CD8-positive, alpha-beta memory T cell (primary cell): ENCODE measurements at places on chromosomes 6 and 20. TPM values are rescaled to one million over a fixed set of nuclear protein-coding genes. Genes with fewer than 3 reads are reported as not detected.
A peak's percentile ranks its signal among the peaks of the same experiment; 100 is the strongest.

DNA sequence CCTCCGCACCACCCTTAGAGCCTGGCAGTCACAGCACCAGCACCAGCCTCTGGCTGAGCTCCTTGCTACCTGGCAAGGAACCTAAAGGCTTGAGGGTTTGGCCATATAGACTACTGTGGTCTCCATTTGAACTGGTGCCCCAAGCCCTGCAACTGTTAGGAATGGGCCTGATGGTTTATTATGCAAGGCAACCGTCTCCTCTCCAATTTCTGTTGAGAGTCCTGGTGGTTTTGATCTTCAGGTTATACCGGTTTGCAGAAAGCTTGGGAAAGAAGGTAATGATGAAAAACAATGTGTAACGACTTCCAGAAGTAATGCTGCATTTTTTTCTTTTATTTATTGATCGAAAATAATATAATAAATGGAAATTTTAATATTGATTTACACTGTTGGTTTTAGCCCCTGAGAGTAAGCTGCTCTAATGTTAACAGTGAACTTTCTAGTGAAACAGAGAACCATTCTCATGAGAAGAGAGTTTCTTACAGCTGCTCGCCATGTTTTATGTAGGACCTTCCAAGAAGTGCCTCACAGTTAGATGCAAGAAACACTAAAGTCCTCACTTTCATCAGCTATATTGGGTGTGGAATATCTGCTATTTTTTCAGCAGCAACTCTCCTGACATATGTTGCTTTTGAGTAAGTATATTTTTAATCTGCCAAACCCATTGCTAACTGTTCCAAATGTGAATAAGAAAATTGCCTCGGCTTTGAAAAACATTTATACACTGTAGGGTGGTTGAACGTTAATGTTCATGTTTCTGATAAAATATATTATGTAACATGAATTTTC is 112.8 kb downstream of the ADGRG6 start:
- DNase-seq, result no peak

DNA sequence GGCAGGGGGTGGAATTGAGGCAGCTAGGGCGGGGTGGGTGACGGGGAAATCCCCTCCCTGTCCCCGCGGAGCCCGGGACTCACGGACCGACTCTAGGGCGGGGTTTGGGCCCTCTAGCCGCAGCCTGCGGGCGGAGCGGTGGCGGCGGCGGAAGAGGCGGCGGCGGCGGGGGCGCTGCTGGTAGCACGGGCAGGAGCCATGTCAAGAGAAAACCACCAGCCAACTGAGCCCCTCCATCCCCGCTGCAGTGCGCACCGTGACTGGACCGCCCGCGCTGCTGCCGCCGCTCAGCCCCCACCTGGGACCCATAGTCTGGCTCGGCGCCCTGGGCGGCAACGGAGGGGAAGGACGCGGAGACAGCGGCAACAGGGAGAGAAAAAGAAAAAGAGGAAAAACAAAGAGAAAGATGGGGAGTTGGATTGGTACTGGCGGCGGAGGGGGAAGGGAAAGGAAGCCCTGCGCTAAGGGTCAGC is 1.2 kb upstream of the C6orf62 start:
- DNase-seq, result peak; percentile 82

GRCh38 chr6:34414999-34415858 is 10.6 kb downstream of the RPS10 start:
- DNase-seq, result no peak

DNA sequence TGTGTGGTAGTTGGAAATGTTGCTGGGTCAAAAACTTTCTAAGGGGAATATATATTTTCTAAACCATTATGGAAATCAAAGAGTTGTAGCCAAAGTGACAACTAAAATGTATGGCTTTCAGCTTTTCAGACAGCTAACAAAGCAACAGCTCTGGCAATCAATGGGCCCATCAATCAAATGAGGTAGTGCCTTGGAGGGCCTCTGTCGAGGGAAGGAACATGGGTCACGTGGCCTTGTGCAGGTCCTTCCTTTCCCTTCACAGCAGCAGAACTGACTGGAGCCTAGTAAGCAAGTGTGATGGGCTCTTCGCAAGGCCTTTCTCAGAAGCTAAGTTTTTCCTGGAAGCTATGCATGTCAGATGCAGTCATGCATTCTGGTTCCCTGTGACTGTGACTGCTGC is 17.9 kb downstream of the FAXC start:
- DNase-seq, result no peak

DNA sequence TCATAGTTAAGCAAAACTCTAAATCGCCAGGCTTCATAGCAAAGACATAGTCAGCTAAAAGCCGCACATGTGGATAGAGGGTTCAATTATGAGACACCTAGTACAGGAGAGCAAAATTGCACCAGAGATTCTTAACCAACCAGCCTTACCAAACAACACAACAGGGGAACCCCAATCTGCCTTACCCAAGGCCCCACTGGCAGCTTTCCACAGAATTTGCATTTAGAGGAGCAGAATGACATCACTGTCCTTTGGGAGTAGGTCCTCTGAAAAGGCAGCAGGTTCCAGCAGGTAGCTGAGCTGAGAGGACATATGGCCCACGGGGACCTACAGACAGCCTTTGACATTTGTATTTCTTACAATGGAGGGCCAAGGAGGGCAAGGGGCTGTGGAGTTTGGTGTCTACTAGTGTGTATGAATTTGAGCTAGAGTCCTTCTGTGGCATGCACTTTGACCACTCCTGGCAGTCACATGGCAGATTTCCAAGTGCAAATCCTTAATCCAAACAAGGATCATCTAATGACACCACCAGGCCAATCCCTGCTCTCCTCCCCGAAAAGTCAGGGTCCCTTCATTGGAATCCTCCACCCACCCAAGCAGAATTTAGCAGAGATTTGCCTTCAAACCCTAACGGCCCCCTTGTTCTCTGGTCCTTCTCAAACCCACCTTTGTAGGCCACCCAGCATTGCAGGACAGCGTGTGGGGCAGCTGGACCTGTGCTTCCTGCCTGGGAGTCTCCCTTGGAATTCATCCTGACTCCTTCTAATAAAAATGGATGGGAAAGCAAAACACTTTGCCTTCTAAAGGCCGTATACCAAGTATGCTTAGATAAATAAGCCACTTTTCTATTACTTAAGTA is 171.2 kb upstream of the SUPT3H start:
- no peak for DNase-seq

DNA sequence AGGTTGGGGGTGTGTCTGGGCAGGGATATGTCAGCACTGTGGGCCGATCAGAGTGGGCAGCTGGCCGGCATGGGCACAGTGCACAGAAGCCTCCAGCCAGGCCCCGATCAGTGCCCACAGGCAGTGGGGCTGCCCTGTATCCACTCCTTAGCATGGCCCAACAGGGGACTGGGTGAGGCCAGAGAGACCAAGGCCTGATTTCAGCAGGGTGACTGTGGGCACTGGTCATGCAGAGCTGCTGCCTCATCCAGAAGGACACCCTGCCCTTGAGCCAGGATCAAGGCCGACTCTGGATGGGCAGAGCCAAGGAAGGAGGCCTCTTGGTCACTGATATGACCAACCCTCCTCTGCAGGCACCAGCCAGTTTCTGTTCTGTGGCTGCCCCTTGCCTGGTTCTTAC is 159.7 kb downstream of the CDH4 start:
- no peak for DNase-seq

- no peak for DNase-seq
Observed at GRCh38 chr6:34897130-34897529, 8.1 kb downstream of the ANKS1A start.

- DNase-seq, result no peak
Observed at GRCh38 chr6:45132658-45133294, 195.4 kb upstream of the RUNX2 start.

DNA sequence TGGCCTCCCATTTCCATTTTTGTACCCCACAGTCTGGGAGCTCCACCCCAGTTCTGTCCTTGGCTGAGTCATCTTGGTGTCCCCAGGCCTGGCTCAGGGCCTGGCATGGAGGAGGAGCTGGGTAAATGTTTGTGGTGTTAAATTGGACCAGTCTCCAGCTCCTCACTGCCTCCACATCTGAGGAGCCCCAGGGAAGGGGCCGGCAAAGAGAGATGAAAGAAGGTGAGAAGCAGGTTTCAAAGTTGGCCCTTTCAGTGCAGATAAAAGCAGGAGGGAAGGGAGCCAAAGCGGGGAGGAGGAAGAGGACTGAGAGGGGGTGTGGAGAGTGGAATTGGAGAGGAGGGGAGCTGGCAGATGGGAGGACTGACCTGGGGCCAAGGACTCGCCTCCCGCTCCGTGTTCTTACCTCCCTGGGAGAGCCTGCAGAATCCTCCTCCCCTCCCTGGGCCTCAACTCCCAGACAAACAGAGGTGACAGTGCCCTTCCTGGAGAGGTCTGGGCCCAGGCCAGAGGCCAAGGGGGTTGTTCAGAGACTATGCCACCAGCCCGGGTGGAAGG is 89.0 kb downstream of the CD40 start:
- no peak for DNase-seq

DNA sequence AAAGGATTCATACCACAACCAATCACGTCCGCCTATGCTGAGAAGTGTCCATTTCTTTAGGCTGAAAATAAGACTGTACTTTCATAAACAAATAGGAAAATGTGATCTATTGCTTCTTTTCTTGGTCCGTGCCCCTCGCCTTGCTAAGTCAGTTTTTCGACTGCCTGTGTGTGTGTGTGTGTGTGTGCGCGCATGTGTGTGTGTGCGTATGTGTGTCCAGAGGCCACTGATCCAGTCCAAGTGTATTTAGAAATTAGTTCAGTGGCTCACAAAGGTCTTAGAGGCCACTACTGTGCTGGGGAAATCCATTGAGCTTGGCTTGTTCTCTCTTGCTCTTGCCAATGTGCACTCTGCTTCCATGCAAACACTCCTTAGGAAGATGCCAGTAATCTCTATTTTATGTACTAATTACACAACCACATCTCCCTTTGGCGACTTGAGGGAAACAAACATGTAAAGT is 50.5 kb downstream of the SLC22A23 start:
- DNase-seq, result no peak

- DNase-seq, result no peak
Observed at GRCh38 chr6:10505529-10505928, 15.6 kb upstream of the GCNT2 start.

- no peak for DNase-seq
Observed at GRCh38 chr6:148945301-148946021, 198.6 kb downstream of the UST start.

DNA sequence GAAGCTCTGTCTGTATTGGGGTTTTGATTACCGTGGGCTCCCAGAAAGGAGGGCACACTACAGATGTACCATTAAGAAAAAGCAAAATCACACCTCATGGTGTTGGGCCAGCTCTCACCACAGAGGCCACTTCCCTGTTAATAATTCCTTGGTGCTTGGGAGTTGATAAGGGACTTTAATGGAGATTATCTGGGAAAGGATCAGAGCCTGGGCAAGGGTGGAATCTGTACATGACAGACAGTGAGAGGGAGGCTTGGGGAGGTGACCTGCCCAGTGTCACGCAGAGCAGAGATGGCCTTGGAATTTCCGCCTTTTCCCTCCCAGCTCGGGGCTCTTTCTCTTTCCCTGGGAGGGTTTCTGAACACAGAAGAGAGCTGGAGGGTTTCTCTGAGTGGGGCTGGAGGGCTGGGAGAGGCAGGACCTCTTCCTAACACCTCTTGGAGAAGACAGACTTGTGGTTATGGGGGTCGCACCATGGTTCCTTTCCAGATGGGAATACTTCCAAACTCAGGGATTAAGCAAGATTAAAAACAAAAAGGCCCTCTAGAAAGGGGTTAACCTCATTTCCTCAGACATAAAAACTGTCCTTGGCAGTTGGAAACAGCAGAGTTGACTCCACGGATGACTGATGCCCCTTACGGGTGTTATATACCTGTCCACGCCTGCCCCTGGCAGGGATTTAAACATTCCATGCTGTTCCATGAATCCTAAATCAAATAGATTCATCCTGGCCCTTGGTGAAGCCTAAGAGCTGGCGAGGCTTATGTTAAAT is 16.8 kb upstream of the KCNK16 start:
- DNase-seq, result no peak

GRCh38 chr6:144364208-144364720 is 79.1 kb downstream of the UTRN start:
- no peak for DNase-seq

GRCh38 chr6:150458579-150458978 is 89.8 kb downstream of the IYD start:
- no peak for DNase-seq

DNA sequence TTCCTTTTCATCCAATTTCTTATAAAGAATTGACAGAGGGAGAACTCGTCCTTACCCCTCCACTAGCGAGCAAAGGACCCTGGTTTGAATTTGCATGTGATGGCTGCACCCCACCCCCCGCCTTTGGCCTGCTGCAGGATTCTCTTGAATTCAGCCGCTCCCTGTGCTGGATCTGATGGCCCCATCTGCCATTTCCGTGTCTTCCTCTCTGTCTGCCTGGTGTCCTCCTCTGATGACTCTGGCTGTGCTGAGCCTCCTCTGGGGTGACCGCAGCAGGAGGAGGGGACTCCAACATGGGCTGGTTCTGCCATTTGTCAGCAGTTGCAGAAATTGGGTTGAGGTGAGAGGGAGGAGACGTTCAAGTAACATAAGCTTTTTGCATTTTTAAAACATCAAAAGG is 188.8 kb downstream of the DLL1 start:
- no peak for DNase-seq

- no peak for DNase-seq
Observed at GRCh38 chr6:46719099-46719498, 16.1 kb downstream of the PLA2G7 start.

GRCh38 chr6:166719019-166719418 is 92.0 kb upstream of the RPS6KA2 start:
- no peak for DNase-seq

DNA sequence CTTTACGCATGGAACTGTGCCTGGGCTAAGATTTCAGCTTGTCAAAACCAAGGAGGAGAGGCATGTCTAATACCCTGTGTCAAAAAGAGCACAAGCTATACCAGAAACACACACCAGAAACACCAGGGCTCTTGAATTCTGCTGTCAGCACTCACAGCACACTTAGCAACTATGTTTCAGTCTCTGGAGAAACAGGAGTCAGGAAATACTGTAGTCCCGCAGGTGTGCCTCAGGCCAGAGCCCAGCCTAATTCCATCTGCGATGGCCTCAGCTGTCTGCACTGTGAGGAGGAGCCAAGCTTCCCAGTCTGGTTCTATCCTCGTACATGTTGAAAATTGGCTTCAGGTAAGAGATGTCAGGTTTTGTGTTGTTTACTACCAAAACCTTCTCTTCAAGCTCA is 31.6 kb downstream of the MTRES1 start:
- no peak for DNase-seq

GRCh38 chr20:61424011-61424627 is 172.1 kb downstream of the CDH4 start:
- no peak for DNase-seq

DNA sequence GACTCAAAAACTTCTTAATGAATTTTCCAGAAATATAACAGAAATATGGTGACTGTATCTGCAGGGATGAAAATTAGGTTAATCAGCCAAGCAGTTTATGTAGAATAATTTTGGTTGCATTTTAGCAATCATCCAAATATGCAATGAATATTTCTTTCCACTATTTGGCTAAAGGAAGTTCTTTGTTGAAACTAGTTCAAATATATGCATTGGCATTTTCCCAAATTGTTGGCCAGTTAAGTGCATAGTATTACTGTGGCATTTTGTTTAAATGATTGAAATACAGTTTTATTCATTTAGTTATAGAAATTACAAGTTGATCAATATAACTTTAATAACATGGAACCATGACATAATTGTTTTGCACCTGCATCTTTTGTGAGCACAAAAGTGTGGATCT is 115.5 kb downstream of the DOK5 start:
- no peak for DNase-seq

AVP gene
- not detected for total RNA-seq

MYLK4 gene
- total RNA-seq, result 0.22 TPM

PKIB gene
- total RNA-seq, result not detected

TCF21 gene
- not detected for total RNA-seq

TPMT gene
- 9.7 TPM for total RNA-seq

LMBRD1 gene
- 17.3 TPM for total RNA-seq

LY86 gene
- 0.53 TPM for total RNA-seq

CYP39A1 gene
- not detected for total RNA-seq

HLA-DOA gene
- total RNA-seq, result 6.9 TPM

TXLNB gene
- 0.47 TPM for total RNA-seq

SCRT2 gene
- total RNA-seq, result not detected
